ENCODE measurements at places on chromosomes 16 and 17.
A peak's percentile ranks its signal among the peaks of the same experiment; 100 is the strongest.

GRCh38 chr17:18070861-18071340 lies 16.8 kb upstream of the DRG2 start:
- no peak for DNase-seq

DNA sequence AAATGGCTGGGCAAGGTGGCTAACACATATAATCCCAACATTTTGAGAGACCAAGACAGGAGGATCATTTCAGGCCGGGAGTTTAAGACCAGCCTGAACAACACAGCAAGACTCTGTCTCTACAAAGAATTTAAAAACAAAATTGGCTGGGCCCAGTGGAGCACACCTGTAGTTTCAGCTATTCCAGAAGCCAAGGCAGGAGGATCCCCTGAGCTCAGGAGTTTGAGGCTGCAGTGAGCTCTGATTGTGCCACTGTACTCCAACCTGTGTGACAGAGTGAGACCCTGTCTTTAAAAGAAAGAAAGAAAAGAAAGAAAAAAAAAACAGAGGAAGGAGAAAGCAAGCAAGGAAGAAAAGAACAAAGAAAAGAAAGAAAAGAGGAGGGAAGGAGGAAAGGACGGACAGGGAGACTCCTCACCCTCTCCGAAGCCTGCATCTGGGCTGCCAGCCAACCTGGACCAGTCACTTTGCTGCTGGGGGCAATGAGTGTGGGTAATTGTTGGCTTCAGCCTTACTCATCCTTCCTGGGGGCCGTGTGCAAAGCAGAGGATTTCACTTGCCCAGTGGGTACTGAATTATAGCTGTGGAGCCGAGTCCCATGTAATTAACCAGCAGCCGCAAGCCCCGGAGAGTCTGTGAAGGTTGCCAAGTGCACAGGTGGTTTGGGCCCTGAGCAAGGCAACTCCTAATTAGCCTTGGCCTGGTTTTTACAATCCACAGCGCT lies 6.7 kb upstream of the MT4 start:
- DNase-seq, result no peak

GRCh38 chr17:21301593-21302550 lies 17.4 kb downstream of the MAP2K3 start:
- DNase-seq, result no peak

DNA sequence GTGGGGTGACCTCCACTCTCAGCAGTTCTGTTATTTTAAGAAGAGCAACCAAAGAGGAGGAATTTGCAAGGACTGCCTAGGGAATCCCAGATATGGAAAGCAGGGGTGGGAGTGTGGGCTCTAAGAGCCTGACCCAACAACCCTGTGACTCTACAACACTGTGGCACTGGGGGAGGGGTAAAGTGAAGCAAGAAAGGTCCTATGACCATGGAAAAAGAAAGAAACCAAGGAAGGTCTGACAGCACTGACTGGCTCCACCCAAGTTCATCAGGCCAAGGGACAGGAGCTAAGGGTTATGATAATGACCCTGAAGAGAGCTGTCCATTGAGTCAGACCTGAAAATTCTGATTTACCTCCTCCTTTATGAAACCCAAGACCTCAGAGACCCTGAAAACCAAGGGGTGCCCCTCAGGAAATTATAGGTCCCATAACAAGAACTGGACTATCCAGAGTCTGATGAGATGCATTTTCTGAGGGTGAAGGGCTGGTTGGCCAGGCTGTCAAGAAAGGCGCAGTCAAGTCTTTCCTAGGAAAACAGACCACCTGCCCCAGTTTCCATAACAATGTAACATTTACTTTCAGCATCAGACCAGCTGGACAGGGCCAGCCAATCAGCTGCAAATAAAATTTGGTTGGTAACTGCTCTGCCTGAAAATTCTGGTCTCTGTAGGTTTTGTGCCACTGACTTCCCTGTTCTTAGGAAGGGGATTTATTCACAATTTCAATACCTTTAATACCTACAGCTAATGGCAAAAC lies 53.8 kb upstream of the MTMR4 start:
- DNase-seq, result no peak

DNA sequence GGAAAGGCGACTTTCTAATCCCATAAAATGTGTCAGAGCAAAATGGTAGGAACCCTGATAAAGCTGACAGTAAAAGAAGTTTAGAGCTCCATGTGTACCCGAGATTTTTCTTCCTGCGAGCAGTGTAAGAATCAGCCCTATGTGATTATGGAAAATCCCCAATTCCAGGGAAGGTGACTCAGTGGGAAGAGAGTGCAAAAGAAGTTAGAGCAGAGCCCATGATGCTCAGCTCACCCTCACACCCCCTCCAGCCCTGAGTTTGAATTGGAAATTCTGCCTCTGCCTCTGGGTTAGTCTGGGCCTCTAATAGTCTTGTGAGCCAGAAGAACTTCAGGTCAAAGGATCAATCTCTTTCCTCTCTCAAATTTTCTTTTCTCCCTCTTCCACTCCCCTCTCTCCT lies 12.5 kb downstream of the C17orf78 start:
- no peak for DNase-seq

GRCh38 chr17:28174352-28175046 lies 132.0 kb downstream of the NLK start:
- DNase-seq, result no peak

GRCh38 chr17:63780507-63780906 lies 6.5 kb downstream of the DDX42 start:
- DNase-seq, result no peak

DNA sequence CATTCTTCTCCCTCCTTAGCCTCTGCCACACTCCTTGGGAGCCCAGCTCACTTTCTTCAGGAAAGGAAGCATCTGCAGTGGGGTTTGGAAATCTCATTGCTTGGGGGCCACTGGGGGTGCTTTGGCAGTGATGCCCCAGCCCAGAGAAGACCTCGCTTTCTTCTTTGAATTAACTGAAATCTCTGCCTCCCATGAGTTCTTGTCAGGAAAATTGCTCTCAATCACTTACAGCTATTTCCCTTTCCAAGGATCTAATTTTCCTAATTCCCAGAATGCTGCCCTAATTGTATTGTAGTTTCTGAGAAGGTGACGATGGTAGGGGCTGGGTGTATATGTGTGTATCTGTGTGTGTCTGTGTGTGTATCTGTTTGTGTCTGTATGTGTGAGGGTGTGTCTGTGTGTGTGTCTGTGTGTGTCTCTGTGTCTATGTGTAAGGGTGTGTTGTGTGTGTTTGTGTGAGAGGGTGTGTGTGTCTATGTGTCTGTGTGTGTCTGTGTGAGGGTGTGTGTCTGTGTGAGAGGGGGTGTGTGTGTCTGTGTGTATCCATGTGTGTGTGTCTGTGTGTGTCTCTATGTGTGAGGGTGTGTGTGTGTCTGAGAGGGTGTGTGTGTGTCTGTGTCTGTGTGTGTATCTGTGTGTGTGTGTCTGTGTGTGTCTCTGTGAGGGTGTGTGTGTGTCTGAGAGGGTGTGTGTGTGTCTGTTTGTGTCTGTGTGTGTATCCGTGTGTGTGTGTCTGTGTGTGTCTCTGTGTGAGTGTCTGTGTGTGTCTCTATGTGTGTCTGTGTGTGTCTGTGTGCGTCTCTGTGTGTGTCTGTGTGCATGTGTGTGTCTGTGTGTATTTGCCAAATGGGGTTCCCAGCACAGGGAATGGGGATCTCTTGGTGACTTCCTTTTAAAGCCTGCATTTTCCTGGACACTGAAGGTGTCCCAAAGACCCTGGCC lies 83.5 kb upstream of the DNAJA2 start:
- no peak for DNase-seq

DNA sequence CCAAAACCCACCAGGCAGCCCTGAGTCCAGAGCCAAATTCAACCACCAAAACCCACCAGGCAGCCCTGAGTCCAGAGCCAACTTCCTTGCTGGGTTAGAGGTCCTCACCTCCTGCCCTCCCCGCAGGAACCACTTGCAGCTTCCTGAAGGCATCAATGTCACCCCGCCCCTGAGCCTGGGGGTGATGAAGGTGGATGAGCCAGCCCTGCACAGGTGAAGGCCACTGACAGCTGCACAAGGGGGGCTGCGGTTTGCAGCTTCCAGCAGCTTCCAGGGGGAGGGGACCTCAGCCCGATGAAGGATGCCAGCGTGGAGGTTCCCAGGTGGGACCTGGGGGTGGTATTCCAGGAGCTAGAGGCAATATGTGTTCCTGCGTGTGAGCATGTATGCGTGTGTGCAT lies 7.6 kb upstream of the CSNK1D start:
- DNase-seq, result no peak

- no peak for DNase-seq
Measured at GRCh38 chr17:61155590-61156237, 243.9 kb upstream of the TBX2 start.

- no peak for DNase-seq
Measured at GRCh38 chr17:79155701-79156100, 81.1 kb downstream of the ENGASE start.

- no peak for DNase-seq
Measured at GRCh38 chr16:85222155-85222863, 110.0 kb upstream of the CIBAR2 start.

- no peak for DNase-seq
Measured at GRCh38 chr17:29617481-29618271, 5.0 kb downstream of the CORO6 start.

- DNase-seq, result no peak
Measured at GRCh38 chr17:31674305-31674704, 184.7 kb downstream of the COPRS start.

- no peak for DNase-seq
Measured at GRCh38 chr17:82226809-82227628, 1.8 kb upstream of the SLC16A3 start.

DNA sequence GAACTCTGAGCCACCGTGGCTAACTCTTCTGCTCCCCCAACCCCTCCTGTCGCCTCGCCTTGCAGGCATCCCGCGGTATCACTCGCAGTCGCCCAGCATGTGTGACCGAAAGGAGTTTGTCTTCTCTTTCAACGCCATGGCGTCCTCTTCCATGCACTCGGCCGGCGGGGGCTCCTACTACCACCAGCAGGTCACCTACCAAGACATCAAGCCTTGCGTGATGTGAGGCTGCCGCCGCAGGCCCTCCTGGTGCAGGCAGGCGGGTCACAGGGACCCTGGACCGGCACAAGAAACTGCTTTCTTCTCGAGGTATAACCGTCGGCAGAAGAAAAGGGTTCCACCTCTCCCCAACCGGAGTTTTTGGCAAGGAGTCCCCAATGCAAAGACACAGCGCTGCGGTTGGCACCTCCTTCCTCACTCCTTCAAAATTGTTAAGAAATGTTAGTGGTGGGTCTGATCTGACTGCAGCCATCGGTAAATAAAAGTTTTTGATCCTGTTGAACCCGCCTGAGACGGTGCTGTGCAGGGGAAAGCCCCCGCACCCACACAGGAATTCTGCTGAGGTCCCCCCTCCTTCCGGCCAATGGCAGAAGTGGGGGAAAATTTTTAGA lies 2.6 kb downstream of the FOXF1 start:
- DNase-seq, result no peak

DNA sequence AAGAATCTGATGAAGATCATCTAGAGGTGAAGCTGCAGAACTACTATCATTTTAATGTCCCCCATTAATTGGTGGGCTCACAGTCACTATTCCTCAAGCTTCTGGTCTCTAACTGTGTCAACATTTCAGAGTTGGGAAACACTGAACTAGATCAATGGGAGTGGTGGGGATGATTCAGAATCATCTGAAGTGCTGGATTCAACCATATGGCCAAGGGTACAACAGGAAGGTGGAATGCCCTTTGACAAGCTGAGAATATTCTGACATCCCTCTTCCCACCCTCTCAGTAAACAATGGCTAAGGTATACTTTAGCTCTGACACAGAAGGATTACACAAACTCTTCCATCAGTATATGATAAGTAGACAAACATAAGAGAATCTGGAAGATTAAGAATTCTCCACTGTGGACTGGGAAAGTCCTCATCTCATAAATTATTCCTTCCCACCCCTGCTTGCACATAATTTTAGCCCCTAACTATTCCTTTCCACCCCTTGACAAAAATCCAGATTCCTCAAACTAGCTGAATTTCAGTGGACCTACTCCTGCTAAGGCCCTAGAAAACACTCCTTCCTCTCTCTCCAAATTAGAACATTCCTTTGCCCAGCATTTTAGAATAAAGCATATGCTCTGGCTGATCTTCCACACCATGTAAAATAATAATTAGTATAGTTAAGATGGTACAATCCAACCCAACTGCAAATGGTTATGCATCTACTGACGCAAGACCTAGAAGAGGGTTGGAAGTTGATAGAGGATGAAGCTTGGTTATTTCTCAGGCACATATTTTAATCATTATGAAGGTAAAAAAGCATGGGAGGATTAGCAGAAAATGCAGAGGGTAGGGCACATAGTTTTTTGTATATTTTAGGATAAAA lies 16.3 kb upstream of the RFFL start:
- DNase-seq, result no peak

- no peak for DNase-seq
Measured at GRCh38 chr16:276426-277077, 808 bp upstream of the RGS11 start.

- DNase-seq, result no peak
Measured at GRCh38 chr17:77045441-77046041, 95.2 kb upstream of the SEC14L1 start.

- no peak for DNase-seq
Measured at GRCh38 chr17:45123930-45124796, 8.2 kb downstream of the PLCD3 start.

- peak; percentile 36 for DNase-seq
Measured at GRCh38 chr17:17509601-17510425, 13.6 kb upstream of the RASD1 start.

DNA sequence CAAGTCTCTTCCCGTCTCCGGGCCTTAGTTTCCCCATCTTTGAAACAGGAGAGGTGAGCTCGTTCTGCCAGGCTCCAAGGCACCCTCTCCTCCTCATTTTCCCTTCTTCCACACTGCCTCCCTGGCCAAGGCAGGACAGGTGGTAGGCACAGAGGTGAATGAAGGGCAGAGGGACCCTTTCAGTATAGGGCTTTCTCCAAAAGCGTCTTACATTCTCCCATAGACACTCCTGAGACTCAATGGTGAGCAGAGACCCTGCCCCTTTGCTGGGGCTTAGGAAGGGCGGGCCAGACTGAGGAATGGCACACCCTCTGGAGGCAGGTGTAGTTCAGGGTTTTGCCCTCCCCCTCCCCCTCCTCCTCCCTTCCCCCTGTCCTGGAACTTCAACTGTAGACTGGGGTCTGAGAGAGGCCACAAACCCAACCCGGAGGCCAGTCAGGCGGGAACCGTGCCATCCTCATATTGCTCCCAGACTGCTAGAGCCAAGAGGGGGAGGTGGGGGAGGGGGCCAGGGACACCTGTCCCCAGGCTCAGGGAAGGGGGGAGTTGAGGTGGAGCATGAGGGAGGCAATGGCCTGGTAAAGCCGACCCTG lies 1.9 kb downstream of the PLEKHH3 start:
- no peak for DNase-seq

- no peak for DNase-seq
Measured at GRCh38 chr16:67147437-67148140, 3.2 kb downstream of the B3GNT9 start.

DNA sequence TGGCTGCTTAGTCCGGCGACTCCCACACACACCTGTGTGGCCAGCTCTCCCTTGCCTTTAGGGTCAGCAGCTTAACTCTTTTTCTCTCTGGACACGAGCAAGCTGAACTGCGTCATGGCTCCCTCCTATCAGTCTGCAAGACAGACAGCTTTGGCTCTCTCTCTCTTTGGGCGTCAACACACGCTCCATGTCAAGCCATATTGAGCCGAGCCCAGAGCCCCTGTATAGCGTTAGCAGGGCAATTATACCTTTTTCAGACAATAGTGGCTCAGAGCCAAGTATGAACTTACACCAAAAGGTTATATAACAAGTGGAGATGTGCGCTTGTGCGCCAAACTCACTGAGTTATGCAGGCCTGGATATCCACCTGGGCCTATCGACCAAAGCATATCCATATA lies 34.8 kb upstream of the APPBP2 start:
- DNase-seq, result no peak

- DNase-seq, result no peak
Measured at GRCh38 chr17:39753514-39754160, 15.9 kb downstream of the GRB7 start.

- peak; percentile 80 for DNase-seq
Measured at GRCh38 chr17:45021607-45022287, 29.7 kb downstream of the DCAKD start.

- no peak for DNase-seq
Measured at GRCh38 chr17:61369751-61370150, 29.9 kb upstream of the TBX2 start.

Measured in left forelimb (tissue), 1 donor.